ENCODE measurements at places on chromosomes 16 and 17.
A peak's percentile ranks its signal among the peaks of the same experiment; 100 is the strongest.

DNA sequence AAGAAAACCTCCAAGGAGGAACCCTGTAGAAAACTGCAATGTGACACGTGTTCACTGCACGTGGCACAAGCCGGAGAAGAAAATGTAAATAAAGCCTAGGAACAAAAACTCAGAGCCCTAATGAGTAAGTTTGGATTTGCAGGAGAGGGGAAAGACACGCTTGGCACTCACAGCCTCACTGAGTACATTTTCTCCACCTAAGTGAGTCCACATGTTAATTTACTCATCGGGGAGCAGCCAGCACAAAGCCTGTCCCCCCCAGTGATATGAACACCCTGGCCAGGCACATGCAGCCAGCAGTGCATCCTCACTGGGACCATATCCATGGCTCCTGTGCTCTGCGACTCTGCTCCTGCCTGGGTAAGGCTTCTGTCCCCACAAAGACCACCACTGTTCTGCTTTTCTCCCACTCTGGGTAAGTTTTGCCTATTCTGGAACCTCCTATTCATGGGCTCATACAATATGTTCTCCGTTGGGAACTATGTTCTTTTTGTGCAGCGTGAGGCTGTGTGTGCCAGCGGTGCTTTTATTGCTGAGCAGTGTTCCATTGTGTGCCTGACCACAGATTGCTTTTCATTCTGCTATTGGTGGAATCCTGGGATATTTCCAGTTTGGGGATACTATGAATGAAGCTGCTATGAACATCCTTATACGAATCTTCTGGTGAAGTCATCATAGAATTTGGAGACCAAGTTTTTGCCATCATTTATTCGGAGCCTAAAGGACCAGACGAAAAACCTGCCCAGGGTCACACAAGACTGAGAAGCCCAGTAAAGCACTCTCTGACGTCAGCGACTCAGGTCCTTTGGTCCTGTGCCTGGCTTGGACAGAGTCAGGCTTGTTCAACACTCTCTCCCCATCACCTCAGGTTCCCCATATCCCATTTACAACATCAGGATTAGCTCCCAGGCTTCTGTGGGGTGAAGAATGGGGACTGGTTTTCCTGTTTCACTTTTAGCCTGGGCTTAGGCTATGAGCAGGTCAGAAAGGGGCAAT, 53.3 kb downstream of the RNF112 start:
- DNase-seq, result peak; percentile 19

GRCh38 chr17:9356488-9356911, 219.1 kb downstream of the STX8 start:
- DNase-seq, result no peak

DNA sequence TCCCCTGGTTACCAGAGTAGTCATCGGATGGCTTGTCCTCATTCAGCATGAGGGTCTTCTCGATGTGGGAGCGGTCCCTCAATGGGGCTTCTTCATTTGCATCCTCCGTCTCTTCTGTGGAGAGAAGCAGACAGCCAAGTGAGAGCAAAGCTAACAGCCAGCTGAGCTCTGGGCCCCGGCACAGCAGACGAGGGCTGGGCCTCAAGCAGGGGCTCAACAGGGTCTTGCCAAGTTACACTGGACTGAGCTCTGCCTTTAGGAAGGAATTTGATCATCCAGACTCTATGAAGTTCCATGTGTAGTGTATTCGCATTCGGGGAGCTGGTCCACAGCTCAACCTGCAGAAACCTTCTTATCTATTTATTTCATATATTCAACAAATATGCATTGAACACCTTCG, 37.4 kb downstream of the SRL start:
- DNase-seq, result no peak

GRCh38 chr16:35798885-35799426, 2339.5 kb downstream of the TP53TG3F start:
- no peak for DNase-seq

DNA sequence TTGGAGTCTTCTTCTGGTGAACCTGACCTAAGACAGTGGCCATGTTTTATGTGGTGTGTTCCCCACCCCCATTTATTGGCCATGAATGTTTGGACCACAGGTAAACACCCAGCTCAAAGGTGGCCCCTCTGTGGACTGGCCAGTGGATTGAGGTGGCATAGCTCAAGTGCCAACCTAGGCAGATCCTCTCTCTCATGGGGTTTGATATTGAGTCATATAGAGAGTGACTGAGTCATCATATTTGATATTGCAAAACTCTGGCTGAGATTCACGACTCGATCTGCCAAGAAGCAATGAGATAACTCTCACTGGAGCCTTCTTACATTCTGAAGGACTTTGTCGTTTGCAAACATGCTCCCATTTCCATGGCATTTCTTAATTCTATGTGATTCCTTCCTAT, 10.5 kb upstream of the TEKT3 start:
- peak; percentile 72 for DNase-seq

- no peak for DNase-seq
Measured at GRCh38 chr16:30096862-30097563, 1.0 kb upstream of the YPEL3 start.

GRCh38 chr17:43092901-43093300, 32.3 kb downstream of the BRCA1 start:
- DNase-seq, result no peak

DNA sequence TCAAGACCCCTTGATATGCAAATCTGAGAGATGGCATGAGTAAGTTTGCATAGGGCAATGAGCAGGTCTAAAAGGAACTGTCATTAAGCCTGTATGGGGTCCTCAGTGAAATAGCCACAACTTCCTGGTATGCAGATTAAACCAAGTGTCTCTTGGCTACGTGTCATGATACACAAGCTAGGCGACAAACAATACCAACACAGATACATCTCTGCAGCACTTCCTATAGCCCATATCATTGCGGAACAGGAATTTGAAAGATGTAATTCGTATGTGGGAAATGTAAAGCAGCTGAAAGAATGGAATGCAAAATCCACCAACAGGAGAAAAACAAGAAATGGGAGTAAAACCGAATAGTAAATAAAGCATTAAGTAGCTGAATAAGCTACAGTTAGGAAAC, 12.9 kb downstream of the PRSS22 start:
- DNase-seq, result no peak

GRCh38 chr17:74213861-74214391, 555 bp downstream of the TTYH2 start:
- no peak for DNase-seq

DNA sequence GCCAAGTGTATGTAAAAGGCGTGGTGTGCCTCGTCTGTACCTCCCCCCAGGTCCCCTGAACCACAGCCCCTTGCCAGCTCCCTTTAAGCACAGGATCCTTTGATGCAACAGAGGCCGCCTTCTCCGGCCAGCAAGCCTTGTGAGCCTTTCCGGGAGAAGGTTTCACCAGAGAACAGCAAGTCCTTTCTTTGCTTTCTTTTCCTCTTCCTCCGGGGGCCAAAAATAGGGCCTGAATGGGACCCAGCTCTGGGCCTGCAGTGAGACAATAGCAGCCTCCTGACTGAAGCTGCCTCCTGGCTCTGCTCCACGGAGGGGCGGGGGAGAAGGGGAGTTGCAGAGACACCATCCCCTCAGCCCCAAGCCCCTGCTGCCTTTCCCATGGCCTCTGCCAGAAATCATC, 9.0 kb downstream of the ADGRG1 start:
- no peak for DNase-seq

DNA sequence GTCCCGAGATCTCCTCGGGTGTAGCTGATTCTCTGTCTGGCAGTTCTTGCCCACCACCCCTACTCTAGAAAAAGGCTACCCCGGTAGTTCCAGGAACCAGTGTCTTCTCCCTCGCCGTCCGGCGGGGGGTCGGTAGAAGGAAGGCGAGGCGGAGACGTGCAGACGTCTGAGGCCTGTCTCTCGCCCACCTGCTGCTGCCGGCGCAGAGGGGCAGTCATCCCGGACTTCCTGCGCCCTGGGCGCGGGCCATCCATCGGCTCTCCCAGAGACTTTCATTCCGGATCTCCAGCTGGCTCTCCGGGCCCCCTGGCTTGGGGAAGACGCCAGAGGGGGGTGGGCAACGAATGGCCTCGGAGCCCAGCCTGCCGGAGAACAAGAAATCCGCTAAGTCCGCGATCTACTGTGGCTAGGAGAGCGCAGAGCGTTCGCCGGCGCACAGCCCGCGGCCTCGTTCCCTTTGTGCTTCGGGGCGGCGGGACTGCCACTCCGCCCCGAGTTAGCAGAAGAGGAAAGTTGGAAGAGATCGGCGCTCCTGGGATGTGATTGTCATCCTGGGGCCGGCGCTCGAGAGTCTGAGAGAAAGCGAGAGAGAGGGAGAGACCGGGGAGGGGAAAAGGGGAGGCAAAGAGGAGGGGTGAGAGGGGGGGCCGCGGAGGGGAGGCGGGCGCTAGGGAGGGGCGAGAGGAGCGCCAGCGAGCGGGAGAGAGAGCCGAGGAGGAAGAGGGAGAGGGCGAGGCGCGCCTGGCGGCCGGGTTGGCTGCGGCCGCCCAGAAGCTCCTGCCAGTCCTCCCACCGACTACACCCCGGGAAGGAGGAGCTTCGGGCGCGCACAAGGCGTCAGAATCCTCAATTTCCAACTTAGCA, at the start of gene IRX5:
TSS of gene IRX5 (plus strand) at position 861 of the 864 bp plus-strand sequence. CDS start 334 bp downstream, outside the sequence.
- peak; percentile 67 for DNase-seq

GRCh38 chr16:50152351-50152806, 727 bp upstream of the TENT4B start:
- peak; percentile 36 for DNase-seq

GRCh38 chr17:44787271-44787940, 28.6 kb downstream of the ADAM11 start:
- no peak for DNase-seq

GRCh38 chr16:14003074-14003570, 68.0 kb upstream of the MRTFB start:
- peak; percentile 77 for DNase-seq

- peak; percentile 27 for DNase-seq
Measured at GRCh38 chr16:19419698-19420075, 2.0 kb downstream of the TMC5 start.

DNA sequence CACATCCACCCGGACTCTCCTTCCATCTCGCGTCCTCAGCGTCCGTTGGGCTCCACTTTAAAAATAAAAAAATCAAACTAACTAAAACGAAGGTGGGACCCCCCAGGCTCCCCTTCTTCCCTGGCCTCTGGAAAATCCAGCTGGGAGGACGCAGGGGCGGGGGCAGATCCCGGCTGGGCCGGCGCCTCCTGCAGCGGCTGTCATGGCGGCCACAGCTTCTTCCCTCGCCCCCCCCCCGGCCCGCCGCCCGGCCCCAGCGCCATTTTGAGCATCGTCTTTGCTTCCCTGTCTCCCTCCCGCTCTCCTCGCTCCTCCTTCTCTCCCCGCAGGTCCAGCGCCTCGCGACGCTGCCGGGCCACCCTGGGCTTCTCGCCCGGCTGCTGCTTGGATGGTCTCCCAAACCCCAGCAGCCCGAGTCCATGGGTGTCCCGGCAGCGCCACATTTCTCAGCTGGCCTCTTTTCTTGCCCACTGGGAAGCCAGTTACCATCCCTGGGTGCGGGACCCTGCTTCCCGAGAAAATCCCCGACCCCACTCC, 3.3 kb downstream of the HOXB2 start:
- no peak for DNase-seq

DNA sequence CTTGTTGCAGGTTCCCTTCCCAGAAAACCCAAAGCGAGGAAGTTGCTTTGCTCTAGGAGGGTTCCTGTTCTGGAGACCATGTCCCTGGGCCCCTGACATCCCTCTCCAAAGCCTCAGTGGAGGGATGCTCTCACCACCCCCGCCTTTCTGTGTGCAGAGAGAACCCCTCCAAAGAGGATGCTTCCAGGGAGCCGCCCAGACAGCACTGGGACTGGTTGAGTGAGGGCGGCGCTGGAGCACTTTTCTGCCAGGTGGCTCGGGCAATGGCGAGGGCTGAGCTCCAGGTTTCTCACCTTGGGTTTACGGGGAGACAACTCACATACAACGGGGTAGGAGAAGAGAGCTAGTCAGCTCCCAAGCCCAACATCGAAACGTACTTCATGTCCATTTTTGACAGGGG, 7.3 kb downstream of the EMC6 start:
- no peak for DNase-seq

DNA sequence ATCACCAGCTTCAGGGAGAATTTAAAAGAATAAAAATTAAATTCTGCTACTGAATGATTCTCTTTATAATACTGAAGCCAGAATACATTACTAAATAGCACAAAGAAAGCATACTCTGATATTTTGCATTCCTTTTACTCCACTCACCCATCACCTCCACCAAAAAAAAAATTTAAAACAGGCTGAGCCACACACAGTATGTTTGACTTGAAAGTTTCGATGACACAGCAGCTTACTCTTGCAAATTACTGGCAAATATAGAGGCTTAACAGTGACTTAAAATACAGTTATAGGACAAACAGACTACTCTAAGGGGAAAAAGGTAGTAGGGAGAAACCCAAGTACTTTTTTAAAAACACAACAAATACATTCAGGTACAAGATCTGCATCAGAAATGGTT, 39.2 kb downstream of the GPATCH8 start:
- DNase-seq, result peak; percentile 68

All from fibroblast of lung (primary cell).